ENCODE measurements at places on chromosomes 2 and 18.

DNA sequence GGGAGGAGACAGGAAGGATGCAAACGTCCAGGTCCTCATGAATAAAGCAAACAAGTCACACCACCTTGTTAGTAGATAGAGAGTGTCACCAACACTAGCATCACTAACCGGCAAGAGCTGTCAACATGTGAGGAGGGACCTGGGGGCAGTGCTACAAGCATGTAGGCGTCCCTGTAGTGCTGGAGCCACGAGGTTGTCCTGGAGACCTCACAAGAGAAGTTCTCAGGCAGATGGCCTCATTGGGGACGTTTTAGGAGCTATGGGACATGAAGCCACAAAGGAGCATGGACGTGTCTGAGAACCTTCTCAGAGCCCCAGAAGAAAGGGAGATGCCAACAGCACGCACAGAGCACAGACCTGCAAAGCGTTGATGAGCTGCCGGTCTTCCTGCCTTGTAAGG is 70.0 kb downstream of the COL6A3 start:
- DNase-seq, result no peak

GRCh38 chr2:55400332-55400731 is 19.3 kb downstream of the CCDC88A start:
- DNase-seq, result no peak

- no peak for DNase-seq
These were observed at the start of gene SERPINB2 for GRCh38 chr18:63887424-63887823. Gene SERPINB2, plus strand, starts transcription at chr18:63887705. Its CDS starts 3,740 bp downstream, at chr18:63891445.

DNA sequence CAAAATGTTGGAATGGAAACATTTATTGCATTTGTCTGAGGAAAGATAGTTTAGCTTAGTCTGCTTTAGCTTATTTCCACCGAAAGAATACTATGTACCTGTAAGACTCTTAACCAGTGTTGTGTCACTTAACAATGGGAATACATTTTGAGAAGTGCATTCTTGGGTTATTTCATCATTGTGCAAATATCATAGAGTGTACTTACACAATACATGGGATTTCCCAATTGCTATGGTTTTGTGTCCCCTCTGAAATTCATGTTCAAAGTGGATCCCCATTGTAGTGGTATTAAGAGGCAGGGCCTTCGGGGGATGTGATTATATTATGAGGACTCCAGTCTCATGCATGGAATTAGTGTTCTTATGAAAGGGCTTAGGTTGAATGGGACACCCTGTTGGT is 249.4 kb upstream of the UBE2E3 start:
- DNase-seq, result no peak

DNA sequence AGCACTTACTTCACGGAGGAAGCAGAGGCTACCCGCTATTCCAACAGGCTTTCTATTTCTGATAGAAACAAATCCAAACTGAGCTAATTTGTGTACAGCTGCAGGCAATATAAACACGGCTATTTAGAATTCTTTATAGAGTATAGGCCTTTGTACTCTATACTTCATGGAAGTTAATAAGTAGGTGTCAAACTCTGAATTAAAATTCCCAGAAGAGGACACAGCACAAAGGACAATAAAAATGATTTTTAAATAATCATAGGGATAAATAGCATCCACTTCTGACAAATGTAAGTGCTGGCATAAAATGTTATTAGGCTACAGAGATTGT is 261.5 kb downstream of the AFF3 start:
- DNase-seq, result no peak

DNA sequence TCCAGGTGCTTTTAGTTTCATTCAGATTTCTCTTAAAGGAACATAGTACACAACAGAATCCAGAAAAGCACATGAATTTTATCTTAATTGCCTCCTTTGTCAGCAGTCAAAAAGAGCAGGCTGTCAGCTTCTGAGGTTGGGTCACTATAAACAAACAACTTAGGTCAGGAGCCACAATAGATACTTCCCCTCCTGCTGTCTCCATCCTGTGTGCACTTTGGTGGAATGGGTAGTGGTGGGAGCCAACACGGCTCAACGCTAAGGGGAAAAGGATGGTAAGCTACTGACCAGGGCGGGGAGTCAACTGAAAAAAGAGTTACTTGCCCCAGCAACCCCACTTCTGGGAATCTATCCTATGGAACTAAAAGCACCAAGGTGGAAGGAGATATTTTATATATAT is 121.9 kb downstream of the PAX3 start:
- no peak for DNase-seq

Data from stimulated activated CD8-positive, alpha-beta memory T cell treated with anti-CD3 and anti-CD28 coated beads, Interleukin-2, amount 100 ng/mL, for 1 hour (primary cell).